Progenitor cell of endocrine pancreas (in vitro differentiated cells): ENCODE measurements at places on chromosomes 2 and 18.

DNA sequence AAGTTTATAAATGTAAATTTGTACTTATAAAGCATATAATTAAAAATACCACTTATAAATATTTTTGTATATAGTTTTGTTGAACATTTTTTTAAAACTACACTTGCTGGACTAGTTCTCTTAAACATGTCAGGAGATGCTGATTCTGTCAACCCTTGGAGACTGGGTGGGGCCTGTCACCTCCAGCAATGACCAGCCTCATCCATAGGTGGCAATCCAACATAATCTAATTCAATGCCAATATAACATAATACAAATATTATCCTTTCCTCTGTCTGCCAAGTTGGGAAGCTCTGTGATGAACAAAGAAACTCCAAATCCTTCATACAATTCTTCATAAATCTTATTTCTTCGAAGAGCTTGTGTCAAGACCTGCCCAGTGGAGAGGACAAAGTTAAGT is 140.4 kb downstream of the RBMS1 start:
- no peak for DNase-seq

DNA sequence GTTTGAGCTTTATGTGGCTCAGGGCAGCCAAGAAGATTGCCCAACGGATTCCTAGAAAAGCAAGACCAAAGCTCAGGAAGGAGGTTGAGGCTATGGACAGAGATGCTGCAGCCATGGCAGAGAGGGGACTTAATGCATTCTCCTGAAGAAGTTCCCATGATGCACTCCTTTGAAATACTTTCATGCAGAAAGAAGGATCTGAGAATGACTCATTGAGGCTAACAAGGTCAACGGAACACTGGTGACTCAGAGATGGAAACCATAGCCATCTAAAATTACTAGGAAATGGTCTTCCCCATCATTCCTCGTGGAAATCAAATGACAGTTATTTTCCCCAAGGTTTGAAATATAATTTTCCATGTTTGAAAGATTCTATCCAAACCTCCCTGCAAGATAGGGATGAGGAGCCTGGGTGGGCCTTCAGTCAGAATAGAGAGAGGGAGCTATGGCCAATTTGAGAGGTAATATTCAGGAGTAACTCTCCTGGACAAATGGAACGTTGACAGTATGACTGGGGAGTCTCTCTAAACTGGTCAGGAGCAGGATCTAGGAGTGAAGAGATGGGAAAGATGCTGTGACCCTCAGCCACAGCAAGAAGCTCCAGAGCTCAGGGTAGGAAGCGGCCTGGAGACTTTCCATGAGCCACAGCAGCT is 63.0 kb downstream of the REEP1 start:
- no peak for DNase-seq

DNA sequence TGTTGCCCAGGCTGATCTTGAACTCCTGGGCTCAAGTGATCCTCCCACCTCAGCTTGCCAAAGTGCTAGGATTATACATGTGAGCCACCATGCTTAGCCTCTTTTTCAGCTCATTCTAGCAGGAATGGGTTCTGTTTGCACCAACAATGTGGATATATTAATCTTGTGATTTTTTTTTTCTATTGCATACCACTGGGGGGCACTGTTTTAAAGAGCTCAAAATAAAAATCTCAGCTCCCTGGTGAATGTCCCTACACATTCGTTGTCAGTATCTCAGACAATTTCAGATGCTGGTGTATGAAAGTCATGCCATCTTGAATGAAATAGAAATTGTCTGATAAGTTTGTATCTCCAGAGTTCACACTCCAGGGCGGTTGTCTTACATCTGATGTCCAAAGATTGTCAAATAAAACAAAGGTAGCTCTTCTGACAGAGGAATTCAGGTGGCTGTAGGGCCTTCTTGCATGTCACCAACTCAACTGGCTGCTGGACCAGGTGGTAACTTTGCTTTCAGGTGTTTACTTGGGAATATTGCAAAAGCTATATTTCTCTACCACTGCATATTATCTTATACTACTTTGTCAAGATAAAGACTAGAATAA is 3.1 kb upstream of the MATN3 start:
- DNase-seq = no peak

DNA sequence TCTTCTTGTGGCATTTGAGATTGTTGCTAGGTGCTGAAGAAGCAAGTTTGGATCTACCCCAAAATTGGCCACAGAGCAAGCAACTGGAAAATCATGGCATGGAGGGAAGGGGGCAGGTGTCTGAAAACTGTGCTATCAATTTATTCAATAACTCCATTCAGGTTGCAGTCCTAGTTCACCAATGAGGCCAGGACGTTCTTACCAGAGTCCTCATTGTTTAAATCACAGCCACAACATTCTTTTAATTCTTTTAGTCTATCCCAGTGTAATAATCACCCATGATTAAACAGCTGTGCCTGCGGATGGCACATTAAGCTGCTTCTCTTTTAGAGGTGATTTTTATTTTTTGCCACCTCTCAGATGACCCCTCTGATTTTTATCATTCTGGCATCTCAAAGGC is 103.5 kb downstream of the ANKRD44 start:
- no peak for DNase-seq

DNA sequence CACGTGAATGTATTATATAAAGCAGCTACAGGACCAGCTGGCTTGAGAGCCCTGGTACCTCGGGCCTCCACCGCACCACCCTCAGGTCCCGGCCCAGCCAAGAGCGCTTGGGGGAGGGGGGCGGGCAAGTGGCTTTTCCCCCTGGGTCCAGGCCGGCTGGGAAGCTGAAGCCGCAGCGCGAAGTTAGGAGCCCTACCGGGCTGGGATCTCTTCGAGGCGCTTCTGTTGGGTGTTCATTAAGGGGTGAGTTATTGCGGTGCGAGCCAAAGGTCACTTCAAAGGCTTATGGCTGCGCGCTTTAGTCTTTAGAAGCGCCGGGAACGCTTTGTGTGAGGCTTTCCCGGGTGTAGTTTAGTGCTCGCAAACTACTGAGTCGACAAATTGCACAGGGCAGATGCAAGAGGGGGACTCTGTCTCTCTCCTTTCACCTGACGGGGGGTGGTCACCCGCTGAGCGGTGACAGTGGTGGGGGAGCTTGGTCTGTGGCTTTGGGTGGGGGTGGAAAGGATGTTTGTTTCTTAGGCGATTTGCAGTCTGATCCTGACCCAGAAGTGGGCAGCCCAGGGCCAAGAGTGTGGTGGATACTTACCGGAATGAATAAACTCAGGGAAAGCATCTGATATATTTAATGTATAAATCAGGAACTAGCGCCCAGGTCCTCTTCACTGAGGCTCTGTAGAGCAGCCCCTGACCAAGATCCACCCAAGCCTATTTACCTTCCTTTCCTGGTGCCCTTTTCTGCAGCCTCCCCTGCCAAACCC is 6.0 kb downstream of the HOXD3 start:
- DNase-seq = no peak

GRCh38 chr18:51941999-51942398 is 398.0 kb upstream of the DCC start:
- DNase-seq = no peak
